NB4 (cell line): ENCODE measurements at places on chromosomes 3 and 15.

DNA sequence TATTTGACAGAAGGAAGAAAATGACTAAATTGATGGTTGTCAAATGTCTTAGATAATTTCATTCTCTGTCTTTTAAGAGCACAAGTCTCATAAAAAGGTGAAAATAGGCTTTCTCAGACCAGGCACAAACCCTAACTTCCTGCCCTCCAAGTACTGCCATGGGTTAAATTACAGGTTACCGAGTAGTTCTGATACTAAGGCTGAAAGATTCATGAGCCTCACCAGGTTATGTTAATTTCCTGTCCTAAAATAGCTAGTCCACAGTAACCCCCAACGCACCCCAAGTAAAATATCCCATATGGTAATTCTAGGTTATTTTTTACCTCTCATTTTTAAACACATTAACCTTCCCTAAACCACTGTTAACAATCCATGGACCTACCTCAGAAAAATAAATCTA is 42.0 kb downstream of the GSK3B start:
- DNase-seq: no peak

DNA sequence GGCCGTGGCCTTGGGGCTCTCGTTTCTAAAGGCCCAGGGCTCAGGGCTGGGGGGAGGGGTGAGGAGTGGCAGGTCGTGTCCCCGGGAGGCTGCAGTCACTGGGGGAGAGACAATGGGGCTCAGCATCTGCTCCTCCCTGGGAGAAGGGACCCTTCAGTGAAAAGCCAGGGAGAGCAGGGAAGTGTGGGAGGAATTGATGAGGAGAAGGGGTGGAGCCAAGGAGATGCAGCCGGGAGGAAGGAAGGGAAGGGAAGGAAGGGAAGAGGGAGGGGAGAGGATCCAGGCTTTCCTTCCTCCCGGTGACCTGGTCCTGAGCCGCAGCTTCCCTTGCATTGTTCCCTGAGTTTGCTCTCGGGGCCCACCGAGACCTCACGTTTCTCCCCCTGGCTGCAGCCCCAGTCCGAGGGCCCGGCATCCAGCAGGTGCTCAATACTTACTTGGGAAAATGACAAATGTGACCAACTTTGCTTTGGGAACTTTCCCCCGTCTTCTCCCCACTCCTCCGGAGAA is 1.4 kb upstream of the ZNF710 start:
- DNase-seq: no peak

GRCh38 chr3:129518038-129518561 is 10.3 kb upstream of the RHO start:
- DNase-seq: no peak

GRCh38 chr15:85174521-85174920 is 192.9 kb downstream of the PDE8A start:
- no peak for DNase-seq

DNA sequence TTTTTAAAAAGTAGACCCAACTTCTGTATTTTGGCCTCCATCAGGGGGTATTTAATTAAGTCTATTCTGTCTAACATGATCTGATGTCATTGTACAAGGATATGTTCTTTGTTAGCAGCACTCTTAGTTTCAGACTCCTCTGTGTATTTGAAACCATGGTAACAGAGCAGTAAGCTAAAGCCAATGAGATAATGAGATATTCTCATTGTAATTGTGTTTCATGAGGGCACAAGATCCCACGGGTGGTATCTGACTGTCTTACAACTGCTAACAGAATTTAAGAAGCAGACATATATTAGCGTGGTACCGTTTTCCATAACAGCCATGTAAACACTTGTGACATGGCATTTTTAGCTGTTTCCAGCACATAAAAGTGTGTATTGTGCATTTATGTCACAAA is 251.2 kb upstream of the VEPH1 start:
- DNase-seq: no peak

- no peak for DNase-seq
These were observed 18.5 kb downstream of the MINAR1 start for GRCh38 chr15:79450648-79451047.

DNA sequence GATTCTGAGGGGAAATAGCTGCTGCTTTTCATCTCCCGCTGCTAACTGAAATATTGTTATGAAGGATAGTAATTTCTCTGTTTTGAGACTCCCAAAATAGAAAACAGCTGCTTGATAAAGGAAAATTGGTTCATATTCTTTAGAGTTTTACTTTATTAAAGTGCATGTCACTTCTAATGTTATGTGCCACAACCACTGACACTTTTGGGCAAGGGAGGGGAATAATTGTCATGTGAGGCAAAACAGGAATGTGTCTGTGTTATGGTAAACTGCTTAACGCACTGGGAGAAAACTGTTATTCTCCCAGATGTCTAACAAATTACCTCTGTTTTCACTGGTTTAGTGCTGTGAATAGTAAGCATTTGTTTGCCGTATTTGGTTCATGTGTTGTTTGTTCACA is 201.6 kb downstream of the PDZRN3 start:
- DNase-seq: no peak

- no peak for DNase-seq
These were observed 26.0 kb upstream of the MRPS22 start for GRCh38 chr3:139317660-139318430.

- DNase-seq: no peak
These were observed 401.7 kb downstream of the TBC1D5 start for GRCh38 chr3:17340693-17341092.

- DNase-seq: no peak
These were observed 4.3 kb downstream of the CD276 start for GRCh38 chr15:73688455-73688854.
